ENCODE measurements at places on chromosomes 2 and 18.

GRCh38 chr18:46331316-46331715 lies 227.1 kb downstream of the HAUS1 start:
- DNase-seq, result no peak

- no peak for DNase-seq
These were observed 160.9 kb downstream of the MYO5B start for GRCh38 chr18:50034029-50034428.

DNA sequence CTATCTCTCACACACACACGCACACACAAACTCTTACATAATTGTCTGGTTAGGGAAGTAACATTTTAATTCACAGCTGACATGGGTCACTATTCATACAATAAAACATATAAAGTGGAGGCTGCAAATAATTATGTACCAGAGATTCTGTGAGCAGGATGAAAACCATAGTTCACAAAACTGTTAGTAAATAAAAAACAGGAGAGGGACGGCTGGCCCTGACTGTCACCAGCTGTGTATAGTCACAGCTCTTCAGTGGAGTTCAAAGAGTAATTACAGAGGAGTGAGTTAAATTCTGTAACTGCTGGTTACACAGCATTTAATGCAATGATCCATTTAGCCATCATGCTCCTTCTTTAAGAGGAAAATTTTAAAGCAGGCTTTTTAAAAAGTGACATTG lies 76.9 kb downstream of the NRXN1 start:
- DNase-seq, result no peak

DNA sequence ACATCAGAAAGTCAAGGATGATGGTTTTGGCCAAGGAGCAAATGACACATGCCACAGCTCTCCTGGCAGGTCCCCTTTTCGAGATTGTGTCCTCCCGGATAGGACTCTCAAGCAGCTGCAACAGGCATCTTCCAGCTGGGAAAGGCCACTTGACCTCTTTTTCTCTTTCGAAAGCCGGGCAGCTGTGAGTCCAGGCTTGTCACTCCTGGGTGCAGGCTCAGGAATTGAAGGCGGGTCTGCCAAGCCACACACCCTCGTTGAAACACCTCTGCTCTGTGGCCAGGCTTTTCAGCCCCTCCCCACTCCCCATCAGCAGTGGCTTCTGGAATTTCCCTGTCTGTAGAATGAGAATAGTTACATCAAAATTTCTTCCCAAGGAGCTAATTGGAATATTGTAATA lies 98.0 kb downstream of the CCDC138 start:
- no peak for DNase-seq

DNA sequence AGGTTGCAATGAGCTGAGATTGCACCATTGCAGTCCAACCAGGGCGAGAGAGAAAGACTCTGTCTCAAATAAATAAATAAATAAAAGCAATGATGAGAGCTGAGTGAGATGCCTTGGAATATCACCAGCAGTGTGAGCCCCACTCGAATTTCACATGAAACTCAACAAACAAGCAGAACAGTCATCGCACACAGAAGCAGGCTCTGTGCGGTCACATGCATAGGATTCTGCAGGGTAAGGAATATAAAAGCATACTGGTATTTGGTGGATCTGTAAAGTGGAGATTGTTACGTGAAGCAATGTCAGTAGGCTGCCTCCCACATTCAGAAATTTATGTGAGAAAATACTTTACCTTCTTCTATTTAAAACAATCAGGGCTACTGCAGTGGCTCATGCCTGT lies 18.0 kb upstream of the AP1S3 start:
- DNase-seq, result no peak

GRCh38 chr2:59296279-59296678 lies 1055.2 kb upstream of the FANCL start:
- no peak for DNase-seq

- no peak for DNase-seq
These were observed 27.2 kb upstream of the FAM136A start for GRCh38 chr2:70328921-70329561.

DNA sequence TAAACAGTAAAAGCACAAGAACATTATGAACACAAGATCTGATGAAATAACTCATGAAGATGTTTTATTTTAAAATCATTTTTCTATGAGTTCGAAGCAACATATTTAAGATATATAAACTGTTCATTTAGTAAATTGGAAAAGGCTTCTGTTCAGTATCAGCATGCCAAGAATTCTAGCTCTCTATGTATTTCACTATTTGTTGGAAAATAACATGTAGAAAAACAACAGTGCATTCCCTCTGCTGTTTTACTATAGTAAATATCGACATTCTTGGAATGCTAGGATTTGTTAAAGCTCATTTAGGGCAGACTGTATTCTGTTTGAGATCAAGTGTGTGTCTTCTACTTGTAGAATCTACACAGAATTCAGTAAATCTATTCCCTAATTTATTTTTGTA lies 750.2 kb downstream of the CCDC85A start:
- no peak for DNase-seq

GRCh38 chr2:150019063-150019462 lies 431.5 kb upstream of the MMADHC start:
- no peak for DNase-seq

GRCh38 chr2:10859278-10859677 lies 46.7 kb upstream of the PDIA6 start:
- no peak for DNase-seq

- DNase-seq, result no peak
These were observed 225.8 kb downstream of the PIEZO2 start for GRCh38 chr18:10923551-10924070.

- no peak for DNase-seq
These were observed 447.9 kb upstream of the DSEL start for GRCh38 chr18:67964462-67964861.

- no peak for DNase-seq
These were observed 29.6 kb downstream of the SLC25A12 start for GRCh38 chr2:171864357-171864985.

DNA sequence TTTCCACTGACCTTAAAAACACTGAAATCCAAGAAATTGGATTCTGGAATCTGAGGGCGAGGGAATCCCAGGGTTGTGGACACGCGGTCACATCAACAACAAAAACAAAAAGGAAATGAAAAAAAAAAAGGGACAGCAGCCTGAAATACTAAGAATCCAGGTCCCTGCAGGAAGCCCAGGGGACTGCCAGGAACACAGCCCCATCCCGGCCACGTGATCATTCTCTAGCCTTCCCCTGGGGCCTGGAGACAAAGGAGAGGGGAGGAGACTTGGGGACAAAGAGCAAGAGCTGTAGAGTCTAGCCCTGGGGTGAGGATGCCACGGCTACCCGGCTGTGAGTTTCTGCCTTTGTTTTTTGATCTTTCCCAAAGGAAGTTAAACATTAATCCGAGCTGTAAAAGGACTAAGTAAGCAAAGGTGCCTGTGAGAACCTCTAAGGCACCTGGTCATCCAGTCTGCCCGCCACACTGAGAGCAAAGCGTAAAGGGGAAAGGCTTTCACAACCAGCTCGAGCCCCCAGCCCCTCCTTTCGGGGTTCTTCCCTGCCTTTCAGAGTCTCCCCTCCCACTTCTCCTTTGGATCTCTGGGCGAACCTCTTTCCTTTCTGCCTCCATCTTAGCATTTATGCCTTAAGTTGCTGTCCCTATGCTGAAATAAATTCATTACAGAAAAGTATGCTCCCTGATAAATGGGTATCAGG lies 57.9 kb upstream of the MSH2 start:
- no peak for DNase-seq

DNA sequence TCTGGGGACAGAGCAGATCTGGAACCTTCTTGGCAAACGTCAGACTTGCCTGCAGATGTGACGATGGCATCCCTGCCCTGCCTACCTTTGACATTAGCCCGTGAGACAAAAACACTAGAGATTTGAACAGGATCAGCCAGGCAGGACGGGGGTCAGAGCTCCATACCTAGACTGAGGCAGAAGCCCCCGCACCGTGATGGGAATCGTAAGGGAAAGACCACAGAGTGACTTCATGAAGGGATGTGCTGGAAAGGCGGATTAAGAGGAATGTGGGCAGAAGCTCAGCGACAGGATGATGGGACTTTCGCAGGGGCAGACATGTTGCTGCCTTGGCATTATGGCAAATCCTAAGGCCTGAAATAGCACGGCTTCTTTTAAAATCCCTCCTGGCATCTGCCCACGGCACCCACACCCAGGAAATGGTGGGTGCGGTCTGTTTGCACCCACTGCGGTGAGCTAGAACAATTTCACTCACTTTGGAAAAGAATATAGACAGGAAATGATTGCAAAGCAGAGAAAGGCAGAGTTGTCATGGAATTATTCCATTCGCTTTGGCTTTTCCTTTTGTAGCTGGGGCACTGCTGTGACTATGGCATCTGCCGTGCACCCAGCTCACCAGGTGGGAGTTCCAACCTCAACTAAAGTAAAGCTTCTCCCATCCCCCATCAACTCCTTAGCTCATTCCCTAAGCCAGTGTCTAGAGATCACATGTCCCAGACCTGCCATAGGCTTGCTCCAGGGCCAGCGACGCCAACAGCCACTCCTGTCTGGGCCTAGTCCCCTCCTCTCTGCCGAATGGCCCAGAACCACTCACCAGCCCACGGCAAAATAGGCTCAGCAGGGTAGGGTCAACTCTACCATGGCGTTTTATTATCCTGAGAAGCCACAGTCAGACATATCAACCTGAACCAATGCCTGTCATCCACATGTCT lies 112.7 kb upstream of the NPAS2 start:
- DNase-seq, result no peak

DNA sequence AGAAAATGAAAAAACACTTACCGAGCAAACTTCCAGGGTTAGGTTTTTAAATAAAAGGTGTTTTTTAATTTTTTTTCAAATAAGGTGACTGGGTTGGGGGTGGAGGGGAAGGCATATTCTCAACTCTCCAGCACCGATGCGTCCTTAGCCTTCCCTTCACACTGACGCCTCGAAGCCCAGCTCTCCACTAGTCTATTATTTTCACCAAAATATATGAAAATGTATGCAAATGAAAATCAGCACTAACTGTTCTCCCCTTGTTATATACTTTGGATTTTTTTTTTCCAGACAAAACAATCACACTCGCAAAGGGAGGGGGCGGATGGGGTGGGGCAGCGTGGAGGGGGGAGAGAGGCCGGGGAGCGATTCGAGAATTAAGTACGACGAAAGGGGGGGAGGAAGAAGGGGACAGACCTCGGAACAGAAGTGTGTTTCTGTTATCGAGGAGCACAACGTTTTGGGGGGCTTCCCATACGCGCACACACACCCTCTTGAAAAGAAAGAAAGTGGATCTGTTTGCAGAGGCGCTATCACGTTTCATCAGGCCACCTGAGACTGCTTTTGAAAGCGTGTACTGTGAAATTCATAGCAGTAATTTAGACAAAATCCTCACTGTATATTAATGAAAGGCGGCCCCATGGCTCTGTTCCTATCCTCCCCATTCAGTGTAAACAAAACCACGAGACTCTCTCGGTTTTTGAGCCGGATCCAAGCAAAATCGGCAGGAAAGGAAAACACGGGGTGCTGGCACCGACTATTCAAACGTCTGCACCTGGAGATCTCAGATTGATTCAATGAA lies 2.4 kb upstream of the POU3F3 start:
- DNase-seq, result no peak

GRCh38 chr2:227057060-227057459 lies 106.9 kb downstream of the COL4A4 start:
- DNase-seq, result no peak

DNA sequence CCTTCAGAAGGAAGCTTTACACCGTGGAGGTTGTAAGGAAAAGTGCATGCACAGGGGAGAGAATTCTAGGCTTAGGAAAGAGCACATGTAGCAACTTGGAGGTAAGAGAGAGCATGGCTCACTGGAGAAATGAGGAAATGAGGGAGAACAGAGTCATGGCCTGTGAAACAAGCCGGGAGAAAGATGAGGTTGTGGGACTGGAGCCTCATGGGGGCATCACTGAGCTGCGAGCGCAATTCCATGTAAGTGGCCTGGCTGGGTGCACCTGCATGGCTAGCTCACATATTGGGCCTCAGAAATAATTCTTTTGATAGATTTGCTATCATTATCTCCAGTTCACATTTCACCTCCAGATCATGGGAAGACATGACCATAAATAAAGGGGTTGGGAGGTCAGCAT lies 785.5 kb upstream of the RAB6C start:
- DNase-seq, result no peak

GRCh38 chr18:74310411-74310810 lies 5.2 kb upstream of the C18orf63 start:
- no peak for DNase-seq

DNA sequence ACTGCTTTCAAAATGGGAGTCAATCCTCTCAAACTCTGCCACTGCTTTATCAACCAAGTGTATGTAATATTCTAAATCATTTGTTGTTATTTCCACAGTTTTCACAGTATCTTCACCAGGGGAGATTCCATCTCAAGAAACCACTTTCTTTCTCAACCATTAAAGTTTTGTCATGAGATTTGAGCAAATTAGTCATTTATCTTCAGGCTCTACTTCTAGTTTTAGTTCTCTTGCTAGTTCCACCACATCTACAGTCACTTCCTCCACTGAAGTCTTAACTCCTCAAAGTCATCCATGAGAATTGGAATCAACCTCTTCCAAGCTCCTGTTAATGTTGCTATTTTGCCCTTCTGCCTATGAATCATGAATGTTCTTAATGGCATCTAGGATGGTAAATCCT lies 545.8 kb downstream of the ARHGAP15 start:
- no peak for DNase-seq

GRCh38 chr2:550860-551567 lies 126.2 kb downstream of the TMEM18 start:
- no peak for DNase-seq

- DNase-seq, result no peak
These were observed 792.7 kb downstream of the RNF144A start for GRCh38 chr2:7709907-7710306.

- DNase-seq, result no peak
These were observed 75.4 kb upstream of the IGFBP5 start for GRCh38 chr2:216770717-216771116.

DNA sequence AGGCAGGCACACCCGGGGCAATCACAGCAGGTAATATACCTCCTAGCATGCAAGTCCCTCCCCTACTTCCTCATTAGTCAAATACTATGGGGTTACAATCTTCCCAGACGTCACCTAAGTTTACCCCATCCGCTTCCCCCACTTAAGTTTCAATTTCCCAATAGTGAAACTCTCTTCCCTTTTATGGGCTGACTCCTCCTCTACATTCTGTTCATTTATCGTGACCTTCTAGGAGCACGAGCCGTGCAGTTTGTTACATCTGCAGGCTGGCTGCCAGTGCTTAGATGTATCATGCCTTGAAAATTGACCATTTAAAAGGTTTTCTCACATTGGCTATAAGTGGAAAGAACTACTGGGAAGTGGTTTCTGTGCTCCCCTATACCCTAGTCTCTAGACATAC lies 1357.8 kb upstream of the CRIM1 start:
- no peak for DNase-seq

- no peak for DNase-seq
These were observed 104.7 kb downstream of the VSNL1 start for GRCh38 chr2:17644997-17645720.

Data from smooth muscle cell of the brain vasculature (primary cell).